ENCODE measurements at places on chromosomes 3 and 15.

- DNase-seq: no peak
Measured at GRCh38 chr3:20130106-20130505, 55.9 kb downstream of the SGO1 start.

DNA sequence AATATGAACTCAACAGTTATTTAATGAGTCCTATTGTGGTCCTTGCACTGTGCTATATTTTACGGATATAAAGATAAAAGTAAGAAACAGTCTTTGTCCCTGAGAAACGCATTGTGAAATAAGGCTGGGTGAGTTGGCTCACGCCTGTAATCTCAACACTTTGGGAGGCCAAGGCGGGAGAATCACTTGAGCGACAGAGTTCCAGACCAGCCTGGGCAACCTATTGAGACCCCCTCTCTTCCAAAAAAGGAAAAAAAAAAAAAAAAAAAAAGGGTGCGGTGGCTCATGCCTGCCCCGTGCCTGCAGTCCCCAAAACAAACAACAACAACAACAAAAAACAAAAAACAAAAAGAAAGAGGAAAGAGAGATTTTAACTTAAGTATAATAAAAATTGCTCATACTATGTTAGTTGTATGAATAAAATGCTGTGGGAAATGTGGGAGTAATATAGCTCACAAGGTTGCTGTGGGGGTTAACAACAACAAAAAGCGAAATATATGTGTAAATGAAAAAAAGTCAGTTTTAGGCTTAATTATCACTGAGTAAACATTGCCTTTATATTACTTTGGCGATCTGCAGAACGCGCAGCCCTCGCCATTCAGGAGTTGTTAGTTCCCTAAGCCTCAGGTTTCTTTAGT, 461 bp upstream of the FNDC3B start:
- no peak for DNase-seq

- DNase-seq: no peak
Measured at GRCh38 chr3:25967385-25967784, 177.5 kb downstream of the OXSM start.

- no peak for DNase-seq
Measured at GRCh38 chr15:98775498-98776230, 127.3 kb downstream of the IGF1R start.

GRCh38 chr3:106719583-106719982, 657.7 kb upstream of the CCDC54 start:
- DNase-seq: no peak

- no peak for DNase-seq
Measured at GRCh38 chr15:48176957-48177356, 1.1 kb downstream of the MYEF2 start.

GRCh38 chr15:92653366-92653765, 2.2 kb downstream of the FAM174B start:
- DNase-seq: peak; percentile 37

GRCh38 chr3:64129581-64129980, 95.7 kb downstream of the PRICKLE2 start:
- no peak for DNase-seq

DNA sequence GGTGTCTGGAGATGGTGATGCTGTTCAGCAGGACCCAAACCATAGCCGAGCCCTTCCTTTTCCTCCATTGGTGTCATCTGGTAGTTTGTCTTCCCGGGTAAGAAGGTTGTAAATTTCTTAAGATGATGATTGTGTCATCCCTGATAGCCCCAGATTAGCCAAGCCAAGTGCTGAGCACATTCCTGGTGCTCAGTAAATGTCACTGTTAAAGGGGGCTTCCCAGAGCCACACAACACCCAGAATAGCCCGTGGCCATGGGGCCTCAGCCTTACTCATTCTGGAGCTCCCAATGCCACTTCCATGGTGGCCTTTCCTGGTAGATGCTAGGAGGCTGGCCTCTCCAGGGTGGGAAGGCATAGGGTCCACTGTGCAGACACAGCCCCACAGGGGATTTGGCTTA, 4.6 kb upstream of the PLA2G4B start:
- no peak for DNase-seq

GRCh38 chr15:51162865-51163762, 68.4 kb upstream of the TNFAIP8L3 start:
- peak; percentile 78 for DNase-seq

DNA sequence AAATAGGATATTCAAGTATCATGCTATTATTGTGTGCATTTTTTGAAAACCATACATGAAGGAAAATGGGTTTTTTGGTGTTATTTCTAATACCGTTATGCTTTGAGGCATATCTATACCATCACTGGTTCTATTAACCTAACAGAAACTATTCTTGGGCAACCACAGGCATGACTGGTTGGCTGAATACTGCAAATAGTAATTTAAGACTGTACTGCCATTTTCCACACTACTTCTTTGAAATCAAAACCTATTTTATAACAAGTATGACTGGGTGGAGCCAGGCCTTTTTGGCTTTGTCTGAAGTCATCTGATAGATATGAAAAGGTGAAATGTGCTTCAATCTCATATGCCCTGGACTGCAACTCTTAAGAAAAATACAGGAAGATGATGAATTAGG, 115.1 kb downstream of the ULK4 start:
- DNase-seq: no peak

DNA sequence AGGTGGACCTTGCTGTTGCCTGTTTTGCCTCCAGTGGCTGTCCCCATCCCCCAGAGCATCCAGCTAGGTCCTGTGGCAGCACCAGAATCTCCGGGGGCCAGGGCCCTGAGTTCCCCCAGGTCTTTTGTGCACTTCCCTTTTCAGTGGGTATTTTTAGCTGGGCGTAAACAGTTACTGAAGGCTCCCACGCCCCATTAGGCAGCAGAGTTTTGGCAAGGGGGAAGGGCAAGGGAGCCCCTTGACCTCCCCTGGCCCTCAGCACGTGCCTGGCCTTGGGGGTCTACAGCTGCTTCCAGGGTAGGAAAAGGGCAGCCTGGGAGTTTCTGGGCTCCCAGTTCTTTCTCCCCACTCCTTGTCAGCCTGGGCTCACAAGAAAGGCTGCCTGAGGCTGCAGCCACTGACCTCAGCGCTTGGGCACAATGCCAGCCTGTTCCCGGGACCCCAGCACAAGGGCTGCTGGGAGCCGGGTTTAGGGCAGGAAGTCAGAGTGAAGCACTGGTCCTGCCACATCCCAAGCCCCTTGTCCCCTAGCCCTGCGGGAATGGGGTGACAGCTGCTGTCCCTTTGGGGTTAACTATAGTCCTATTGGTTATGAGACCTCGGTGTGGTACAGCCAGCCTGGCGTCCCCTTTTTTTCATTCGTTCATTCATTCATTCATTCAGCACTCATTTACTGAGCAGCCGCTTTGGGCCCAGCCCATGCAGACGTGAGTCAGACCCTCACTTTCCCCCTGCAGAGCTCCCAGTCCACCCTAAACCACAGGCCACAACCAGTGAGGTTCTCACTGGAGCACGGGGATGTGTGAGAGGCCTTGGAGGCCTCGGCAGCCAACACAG, 8.4 kb downstream of the CSK start:
- no peak for DNase-seq

DNA sequence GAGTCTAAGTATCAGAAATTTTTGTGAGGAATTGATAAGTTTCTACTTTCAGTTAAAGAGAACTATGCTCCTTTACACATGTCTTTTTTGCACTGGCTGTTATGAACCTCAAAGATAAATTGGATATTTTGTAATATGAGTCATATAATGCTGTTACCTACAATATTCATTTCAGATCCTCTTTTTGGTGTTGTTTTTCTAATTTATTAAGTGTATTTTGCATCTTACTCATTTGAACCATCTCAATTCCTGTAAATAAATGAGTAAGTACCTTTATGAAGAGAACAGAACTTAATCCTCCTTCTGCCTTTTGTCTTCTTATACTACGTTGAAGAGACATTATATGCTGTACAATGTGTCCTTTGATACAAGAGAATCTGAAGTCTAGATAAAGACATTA, 74.4 kb downstream of the ZIC1 start:
- DNase-seq: no peak

DNA sequence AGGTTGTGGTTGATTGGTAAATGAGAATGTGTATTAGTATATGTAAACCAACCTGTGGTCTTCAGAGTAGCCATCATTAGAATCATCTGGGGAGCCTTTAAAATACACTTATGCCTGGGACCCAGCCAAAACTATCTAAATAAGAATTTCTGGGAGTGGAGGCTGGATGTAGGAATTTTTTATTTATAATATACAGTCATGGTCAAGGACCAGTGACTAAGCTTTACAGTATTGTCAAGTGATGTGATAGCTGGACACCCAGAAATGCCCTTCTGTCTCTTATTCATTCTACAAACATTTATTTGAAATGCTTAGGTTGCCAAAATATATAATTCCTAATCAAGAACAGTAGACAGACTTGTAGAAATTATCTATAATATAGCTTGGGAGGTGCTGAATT, 132.2 kb downstream of the MBNL1 start:
- no peak for DNase-seq

GRCh38 chr3:182729903-182730674, 63.2 kb upstream of the ATP11B start:
- no peak for DNase-seq

- DNase-seq: no peak
Measured at GRCh38 chr15:65529762-65530317, 423 bp upstream of the HACD3 start.
